A549 treated with DMSO at 1 μM for 4 hours (cell line): ENCODE measurements at places on chromosomes 16 and 17. TPM values are rescaled to one million over a fixed set of nuclear protein-coding genes. Genes with fewer than 3 reads are reported as not detected.

NLK gene
- total RNA-seq: 9.1 to 12.5 TPM (median 10.4 TPM) in 5 replicates

DNAAF1 gene
- total RNA-seq: 0.26 to 0.45 TPM (median 0.38 TPM) in 5 replicates

NPIPB6 gene
- 0.85 to 2.7 TPM (median 1.9 TPM) in 5 replicates for total RNA-seq

RPH3AL gene
- 20.2 to 24.0 TPM (median 22.8 TPM) in 5 replicates for total RNA-seq

ZG16 gene
- total RNA-seq: not detected in 5 replicates

KRTAP1-1 gene
- not detected in 5 replicates for total RNA-seq

SNRNP25 gene
- 62.5 to 79.9 TPM (median 70.9 TPM) in 5 replicates for total RNA-seq

JPH3 gene
- total RNA-seq: 1.6 to 2.2 TPM (median 2.1 TPM) in 5 replicates

NT5C gene
- total RNA-seq: 83.2 to 128 TPM (median 117 TPM) in 5 replicates

AGRP gene
- not detected in 5 replicates for total RNA-seq

DNAH9 gene
- 0.07 TPM in 1 of 5 replicates, not detected in the others for total RNA-seq

ESRP2 gene
- total RNA-seq: 0.05 to 0.19 TPM (median 0.09 TPM) in 4 of 5 replicates, not detected in the other

LUC7L gene
- total RNA-seq: 39.0 to 56.3 TPM (median 53.5 TPM) in 5 replicates

CASKIN2 gene
- 8.2 to 12.4 TPM (median 11.1 TPM) in 5 replicates for total RNA-seq

TNFRSF13B gene
- not detected in 5 replicates for total RNA-seq

PRSS8 gene
- 0.18 to 0.35 TPM (median 0.26 TPM) in 5 replicates for total RNA-seq

KIF19 gene
- total RNA-seq: not detected in 5 replicates

BLMH gene
- 45.3 to 52.0 TPM (median 50.4 TPM) in 5 replicates for total RNA-seq

MTMR4 gene
- total RNA-seq: 7.2 to 11.1 TPM (median 10.0 TPM) in 5 replicates

CDK12 gene
- 37.6 to 46.7 TPM (median 44.1 TPM) in 5 replicates for total RNA-seq

KRT25 gene
- not detected in 5 replicates for total RNA-seq

KIFC3 gene
- total RNA-seq: 161 to 215 TPM (median 203 TPM) in 5 replicates

USH1G gene
- total RNA-seq: 0.02 to 0.11 TPM (median 0.06 TPM) in 5 replicates

PDF gene
- 20.6 to 40.1 TPM (median 36.9 TPM) in 5 replicates for total RNA-seq

TMEM114 gene
- not detected in 5 replicates for total RNA-seq

BCO1 gene
- 1.0 to 1.6 TPM (median 1.5 TPM) in 5 replicates for total RNA-seq

RNF112 gene
- 0.21 to 0.92 TPM (median 0.52 TPM) in 5 replicates for total RNA-seq

GLP2R gene
- total RNA-seq: 8.2 to 19.9 TPM (median 11.0 TPM) in 5 replicates

CYTH1 gene
- 42.2 to 50.7 TPM (median 43.2 TPM) in 5 replicates for total RNA-seq
